ENCODE measurements at places on chromosomes 7 and 10.

DNA sequence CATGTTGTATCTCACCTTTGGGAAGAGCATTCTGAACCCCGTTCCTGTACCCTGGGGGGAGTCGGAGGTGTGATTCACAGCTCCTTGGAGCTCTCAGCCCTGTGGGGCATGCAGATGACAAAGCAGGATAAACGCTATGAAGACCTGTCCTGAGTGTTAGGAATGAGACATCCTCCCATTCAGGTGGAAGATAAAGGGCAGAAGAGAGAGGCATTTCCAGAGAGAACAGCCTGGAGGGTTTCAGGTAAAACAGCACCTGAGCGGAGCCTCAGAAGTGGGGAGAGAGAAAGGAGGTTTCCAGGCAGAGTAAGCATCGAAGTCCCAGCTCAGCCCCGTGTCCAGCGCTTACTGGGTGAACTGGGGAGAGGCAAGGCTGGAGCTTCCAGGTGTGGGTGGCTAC, 288.9 kb downstream of the KLF6 start:
- DNase-seq = no peak

DNA sequence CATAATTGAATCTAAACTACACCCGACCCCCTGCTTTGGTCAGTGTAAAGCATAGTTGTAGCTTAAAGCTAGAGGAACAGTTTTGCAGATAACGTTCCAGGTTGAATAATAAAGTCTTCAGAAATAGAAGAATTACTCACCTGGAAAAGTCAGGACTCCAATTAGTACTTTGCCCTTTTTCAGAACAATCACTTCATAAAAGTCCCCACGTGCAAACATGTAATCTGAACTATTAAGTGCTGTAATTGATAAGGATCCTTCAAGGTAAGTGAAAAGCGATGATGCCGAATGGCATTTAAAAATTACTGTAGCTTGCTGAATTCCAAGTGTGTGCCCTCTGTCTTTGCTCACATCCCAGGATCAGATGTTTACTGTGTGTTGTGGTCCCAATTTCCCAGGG, 53.6 kb upstream of the INSYN2A start:
- DNase-seq = no peak

- DNase-seq = no peak
These were observed 128.1 kb upstream of the ANK3 start for GRCh38 chr10:60517805-60518204.

DNA sequence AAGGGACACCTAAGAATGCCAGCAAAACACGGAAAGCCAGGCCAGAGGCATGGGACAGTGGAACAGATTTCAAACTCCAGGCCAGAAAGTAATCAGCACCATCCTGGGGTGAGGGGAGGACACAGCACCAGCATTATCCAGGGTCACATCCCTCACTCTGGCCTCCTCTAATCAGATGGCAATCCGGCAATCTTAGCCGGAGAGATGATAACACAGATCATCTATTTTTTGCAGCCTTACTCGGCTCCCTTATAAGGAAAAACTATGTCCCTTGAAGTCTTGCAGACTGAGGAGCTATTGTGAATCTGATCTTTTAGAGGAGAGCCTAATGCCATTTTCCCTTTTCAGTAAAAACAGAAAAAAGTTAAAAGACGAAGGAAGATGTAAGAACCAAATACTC, 16.5 kb downstream of the TRIL start:
- DNase-seq = no peak

DNA sequence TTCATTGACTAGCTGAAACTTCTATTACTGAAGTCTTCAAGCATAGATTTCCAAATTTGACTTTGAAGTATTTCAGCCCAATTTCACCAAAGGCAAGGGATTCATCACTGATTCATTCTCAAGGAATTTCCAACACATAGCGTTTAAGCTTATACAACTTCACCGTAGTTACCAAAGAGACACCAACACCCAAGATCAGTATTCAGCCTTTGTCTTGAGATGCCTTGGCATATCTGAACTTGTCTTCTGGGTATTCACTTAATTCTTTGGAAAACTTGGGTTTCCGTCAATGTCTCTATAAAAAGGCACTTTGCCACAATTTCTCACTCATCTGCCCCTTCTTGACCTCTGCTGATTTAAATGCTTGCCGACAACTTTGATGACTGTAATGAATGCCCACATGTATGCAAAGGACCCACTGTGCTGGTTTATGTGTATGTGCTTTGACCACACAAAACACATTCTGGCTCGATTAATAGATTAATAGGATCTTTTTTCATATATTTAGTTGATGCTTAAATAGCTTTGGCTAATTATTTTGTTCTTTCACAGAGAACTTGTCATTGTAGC, 49.6 kb downstream of the TES start:
- DNase-seq = no peak

- DNase-seq = no peak
These were observed 109.1 kb downstream of the DNAJB6 start for GRCh38 chr7:157445956-157446295.

- DNase-seq = no peak
These were observed 410.5 kb downstream of the PAXIP1 start for GRCh38 chr7:154592388-154592787.

GRCh38 chr7:52764492-52765169, 270.8 kb upstream of the POM121L12 start:
- DNase-seq = no peak

GRCh38 chr7:90413185-90413528, 9.9 kb downstream of the CLDN12 start:
- DNase-seq = no peak

DNA sequence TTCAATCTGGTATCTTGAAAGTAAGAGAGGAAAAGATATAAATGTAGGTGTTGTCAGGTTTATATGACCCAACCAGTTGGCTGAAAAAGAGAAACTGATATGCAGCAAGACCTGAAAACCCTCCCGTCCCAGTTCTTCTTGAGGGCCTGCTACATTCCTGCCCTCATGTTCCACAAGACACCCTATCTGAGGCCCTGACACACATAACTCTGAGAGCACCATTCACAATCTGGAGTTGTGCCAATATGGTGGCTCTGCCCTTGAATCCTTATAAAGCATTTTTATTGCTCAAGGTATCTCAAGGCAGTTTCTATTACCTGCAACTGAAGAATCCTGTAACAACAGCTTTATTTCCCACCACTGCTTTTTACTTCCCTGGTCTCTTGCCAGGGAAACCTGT, 17.0 kb downstream of the XPNPEP1 start:
- peak; percentile 10 for DNase-seq

GRCh38 chr10:104076743-104077160, 8.9 kb downstream of the COL17A1 start:
- no peak for DNase-seq

DNA sequence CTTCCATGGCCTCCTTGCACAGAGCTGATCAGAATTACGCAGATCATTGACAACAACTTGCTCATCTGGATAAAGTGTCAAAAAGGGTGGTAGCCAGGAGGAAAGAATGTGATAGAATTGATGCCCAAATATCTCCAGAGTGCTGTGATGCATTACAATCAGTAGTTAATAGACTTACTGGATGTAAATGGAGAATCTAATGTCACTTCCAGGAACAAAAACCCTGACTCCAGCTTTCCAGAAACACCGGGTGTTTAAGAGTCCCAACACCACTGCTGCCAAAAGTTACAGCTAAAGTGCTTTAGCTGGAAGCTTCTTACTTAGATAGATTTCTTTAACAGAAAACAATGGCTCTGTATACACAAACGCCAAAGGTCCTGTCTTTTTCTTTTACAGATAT, 25.7 kb upstream of the OSBPL3 start:
- no peak for DNase-seq

DNA sequence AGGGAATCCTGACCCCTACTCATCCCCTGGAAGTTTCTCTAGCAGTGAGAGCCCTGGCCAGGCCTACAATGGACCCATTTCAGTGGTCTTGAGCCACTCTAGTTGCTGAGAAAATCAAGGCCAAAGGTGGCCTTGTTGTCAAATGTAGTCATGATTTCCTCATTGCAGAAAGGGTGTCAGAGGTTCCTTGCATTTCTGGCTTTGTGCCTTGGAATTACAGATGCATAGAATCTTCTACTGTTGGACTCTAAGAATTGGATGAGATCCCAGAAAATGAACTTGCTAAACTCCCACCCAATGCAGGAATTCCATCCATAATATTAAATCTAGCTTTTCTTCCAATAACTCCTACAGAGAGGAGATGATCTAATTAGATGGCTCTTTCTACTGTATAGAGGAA, 12.2 kb downstream of the CPA2 start:
- no peak for DNase-seq

DNA sequence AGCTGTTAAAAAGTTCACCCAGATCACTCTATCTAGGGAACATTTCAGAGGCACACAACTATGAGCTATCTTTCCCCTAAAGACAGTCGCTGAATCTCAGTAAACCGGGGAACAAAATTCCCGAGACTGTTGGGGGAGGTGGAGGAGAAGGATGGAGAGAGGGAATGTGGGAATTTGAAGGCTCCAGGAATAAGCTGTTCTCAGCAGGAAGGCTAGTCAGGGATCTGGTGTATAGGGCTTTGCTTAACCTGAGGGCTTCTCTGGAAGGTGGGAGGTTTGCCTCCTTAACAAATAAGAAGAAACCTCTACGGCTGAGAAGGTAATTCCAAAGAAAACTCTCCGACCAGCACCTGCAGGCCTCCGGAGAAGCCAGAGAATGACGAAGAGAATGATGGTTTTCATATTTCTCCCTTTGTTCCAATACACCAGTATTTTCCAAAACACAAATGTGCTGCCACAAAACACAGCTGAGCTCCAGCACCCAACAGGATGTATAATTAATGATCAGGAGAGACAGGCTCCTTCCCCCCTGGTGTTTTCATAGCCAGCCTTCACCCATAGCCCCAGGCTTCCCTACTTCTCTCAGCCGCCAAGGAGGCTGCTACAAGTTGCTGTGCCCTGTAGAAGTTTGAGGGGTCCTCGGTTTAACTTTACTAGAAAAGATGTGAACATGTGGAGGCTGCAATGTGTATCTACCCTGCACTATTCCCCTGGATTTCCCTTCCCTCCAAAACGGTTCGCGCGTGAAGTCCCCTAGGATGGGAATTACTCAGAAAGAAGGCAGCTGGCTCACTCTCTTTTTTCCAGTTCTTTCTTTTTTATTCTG, 2.0 kb downstream of the KCNMA1 start:
- DNase-seq = no peak

GRCh38 chr7:121305109-121305508, 23.7 kb upstream of the WNT16 start:
- no peak for DNase-seq

GRCh38 chr7:12317675-12318074, 86.0 kb downstream of the VWDE start:
- no peak for DNase-seq

DNA sequence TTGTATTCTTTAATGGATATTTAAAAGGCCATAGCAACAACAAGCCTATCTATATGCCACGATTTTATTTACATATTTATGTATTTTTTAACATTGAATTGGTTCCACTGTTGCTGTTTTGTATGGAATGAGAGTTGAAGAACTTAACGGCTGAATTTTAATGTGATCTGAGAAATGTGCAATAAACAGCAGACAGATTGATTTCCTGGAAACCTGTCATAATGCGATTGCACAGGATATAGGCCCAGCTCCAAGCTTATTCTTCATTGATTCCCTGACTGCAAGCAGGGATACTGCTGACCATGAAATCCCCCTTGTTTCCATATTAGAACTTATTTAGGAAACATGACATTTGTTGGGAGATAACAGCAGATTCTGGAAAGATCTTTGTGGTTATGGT, 195.6 kb downstream of the KCND2 start:
- DNase-seq = no peak

GRCh38 chr10:76766682-76767081, 870.9 kb downstream of the KCNMA1 start:
- no peak for DNase-seq

GRCh38 chr7:91771394-91771793, 109.1 kb downstream of the MTERF1 start:
- DNase-seq = no peak

- no peak for DNase-seq
These were observed 59.3 kb downstream of the MKI67 start for GRCh38 chr10:128066870-128067382.

DNA sequence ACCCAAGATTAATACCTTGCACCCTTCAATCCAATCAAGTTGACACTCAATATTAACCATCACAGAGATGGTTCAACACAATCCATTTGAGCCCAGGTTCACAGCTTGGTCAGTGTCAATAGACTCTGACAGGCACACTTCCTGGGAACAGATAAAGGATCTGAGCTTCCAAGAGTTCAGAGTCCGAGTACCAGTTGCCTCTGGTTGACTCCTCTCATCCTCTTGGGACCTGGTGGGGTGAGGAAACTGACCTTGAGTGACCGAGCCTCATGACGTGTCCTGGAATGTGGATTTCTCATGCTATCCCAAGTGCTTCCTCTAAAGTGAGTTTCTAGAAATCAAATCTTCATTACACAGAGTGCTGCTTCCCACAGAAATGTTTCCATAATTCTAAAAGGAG, 162.0 kb downstream of the CYP26A1 start:
- no peak for DNase-seq

GRCh38 chr7:150801242-150801945, 825 bp downstream of the TMEM176A start:
- no peak for DNase-seq

- DNase-seq = no peak
These were observed 39.0 kb upstream of the SLIT1 start for GRCh38 chr10:97224483-97225435.

- no peak for DNase-seq
These were observed 143.5 kb downstream of the PIP4K2A start for GRCh38 chr10:22570733-22571430.

- peak; percentile 11 for DNase-seq
These were observed 1.0 kb downstream of the GRM8 start for GRCh38 chr7:127251465-127252376.

DNA sequence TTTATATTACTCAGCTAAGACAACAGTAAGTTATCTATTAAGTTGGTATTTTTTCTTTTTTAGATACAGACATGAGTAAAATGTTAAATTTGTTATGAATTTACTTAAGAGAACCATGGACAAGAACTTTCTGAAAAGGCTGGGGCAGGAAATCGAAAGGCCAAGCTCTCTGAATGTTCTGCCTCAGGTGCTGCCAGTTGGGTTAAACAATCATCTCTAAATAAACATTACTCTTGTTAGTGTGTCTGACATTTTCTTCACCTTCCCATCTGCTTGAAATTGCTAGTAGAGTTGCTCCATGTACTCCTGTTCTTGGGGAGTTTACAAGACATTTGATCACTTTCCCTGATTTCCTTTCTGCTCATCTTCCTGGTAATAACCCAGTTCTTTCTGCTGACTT, 87.5 kb downstream of the ANKRD7 start:
- no peak for DNase-seq

- DNase-seq = no peak
These were observed 31.5 kb downstream of the ASB13 start for GRCh38 chr10:5634918-5635317.

- no peak for DNase-seq
These were observed 440.4 kb downstream of the KIF20B start for GRCh38 chr10:90141791-90142190.
